Lower lobe of right lung (tissue), 2 donors: ENCODE measurements at places on chromosomes 2 and 18. TPM values are rescaled to one million over a fixed set of nuclear protein-coding genes. Genes with fewer than 3 reads are reported as not detected.

Gene QPCT
- 8.6 TPM for total RNA-seq

GRCh38 chr2:221518201-221518934 lies 53.7 kb downstream of the EPHA4 start:
- DNase-seq: no peak
- no peaks in the 10 kb centered on the region for H3K27me3 ChIP-seq
- H3K4me1 ChIP-seq: peaks cover 44% of the 10 kb centered on the region
- no peaks in the 10 kb centered on the region for H3K36me3 ChIP-seq
- H3K4me3 ChIP-seq: no peak overlapping the region

DNA sequence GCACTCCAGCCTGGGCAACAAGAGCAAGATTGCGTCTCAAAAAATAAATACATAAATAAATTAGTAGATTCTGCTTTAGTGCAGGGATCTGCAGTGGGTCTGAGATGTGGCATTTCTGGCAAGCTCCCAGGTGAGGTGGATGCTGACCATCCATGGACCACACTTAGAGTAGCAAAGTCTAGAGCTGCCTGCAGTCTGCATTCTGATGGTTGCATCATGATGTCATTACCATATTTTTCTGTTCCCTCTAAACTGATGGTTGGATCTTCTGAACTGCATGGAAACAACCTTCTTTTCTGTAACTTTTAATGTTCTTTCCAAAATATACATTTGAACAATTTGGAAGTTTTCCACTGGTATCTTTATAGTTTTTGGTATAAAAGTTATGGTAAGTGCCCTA lies 42.9 kb downstream of the MYL12B start:
- no peak for DNase-seq
- no peaks in the 10 kb centered on the region for H3K27me3 ChIP-seq
- H3K4me1 ChIP-seq: no peaks in the 10 kb centered on the region
- H3K27ac ChIP-seq: no peak overlapping the region

DNA sequence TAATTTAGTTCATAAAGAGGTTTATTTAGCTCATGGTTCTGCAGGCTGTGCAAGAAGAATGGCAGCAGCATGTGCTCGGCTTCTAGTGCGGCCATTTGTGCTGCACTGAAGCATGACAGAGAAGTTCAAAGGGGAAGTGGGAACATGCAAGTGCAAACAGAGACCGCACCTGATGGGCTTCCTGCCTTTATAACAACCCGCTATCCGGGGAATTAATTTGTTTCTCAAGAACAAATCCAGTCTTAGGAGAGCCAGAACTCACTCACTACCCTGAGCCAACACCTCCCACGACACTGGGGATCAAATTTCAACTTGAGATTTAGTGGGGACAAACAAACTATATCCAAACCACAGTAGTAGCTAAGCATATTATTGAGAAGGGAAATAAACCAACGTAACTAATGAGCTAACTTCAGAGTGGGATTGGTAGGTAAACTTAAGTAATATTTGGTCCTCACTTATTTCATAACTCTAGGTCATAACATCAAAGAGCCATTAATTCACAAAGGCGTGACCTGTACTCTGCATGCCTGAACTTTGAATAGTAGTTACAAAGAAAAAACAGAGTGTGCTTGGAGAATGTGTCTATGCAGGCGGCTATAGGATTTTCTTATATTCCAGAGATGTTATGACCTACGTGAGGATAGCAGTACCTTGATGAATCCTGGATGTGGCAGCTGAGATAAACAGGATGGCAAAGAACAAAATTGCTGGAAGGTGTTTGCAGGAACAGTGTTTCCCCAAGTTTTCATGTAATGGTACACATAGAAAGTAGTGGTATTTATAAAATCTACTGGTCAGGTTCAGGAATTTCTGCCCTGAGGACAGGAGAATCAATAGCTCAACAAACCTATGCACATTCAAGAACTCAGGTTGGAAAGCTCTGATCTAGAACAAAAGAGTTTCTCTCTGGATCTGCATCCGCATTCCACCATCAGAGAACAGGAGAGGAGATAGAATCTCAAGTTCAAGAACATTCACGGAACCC lies 845.9 kb upstream of the ID2 start:
- H3K27ac ChIP-seq: no peak overlapping the region
- no peak overlapping the region for H3K4me3 ChIP-seq
- H3K27me3 ChIP-seq: no peaks in the 10 kb centered on the region
- DNase-seq: no peak
- no peaks in the 10 kb centered on the region for H3K36me3 ChIP-seq
- no peaks in the 10 kb centered on the region for H3K4me1 ChIP-seq

DNA sequence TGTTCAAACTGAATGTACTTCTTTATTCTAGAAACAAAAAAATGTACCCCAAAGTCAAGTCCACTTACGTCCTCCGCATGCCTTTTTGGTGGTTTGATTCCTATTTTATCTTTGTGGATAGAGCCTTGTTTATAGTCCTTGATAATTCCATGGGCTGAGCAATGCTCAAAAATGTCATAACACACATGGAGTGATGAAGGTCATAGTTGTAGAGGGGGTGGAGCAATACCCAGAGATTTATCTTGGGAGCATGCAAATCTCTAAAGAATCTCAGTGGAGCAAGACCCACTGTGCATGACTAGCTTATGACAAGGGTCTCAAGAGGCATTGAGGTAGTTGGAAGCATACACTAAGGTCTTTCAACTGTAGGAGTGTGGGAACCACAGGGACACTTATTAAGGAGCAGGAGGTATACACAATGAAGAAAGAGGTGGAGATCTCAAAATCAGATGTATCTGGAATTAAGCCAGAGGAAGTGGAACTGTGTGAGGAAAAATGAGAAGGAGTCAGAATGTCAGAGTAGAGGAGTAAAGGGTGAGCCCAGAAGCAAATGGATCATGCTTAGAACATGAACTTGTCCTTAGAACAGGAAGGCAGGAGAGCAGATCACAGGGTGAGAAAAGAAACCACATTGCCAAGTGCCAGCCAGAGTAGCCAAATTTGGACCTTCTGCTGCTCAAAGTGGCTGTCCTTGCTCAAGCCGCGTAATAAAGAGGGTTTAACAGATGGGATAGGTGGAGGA lies 68.1 kb upstream of the STK39 start:
- no peak for DNase-seq
- no peak overlapping the region for H3K27ac ChIP-seq
- no peak overlapping the region for H3K4me3 ChIP-seq
- H3K36me3 ChIP-seq: no peaks in the 10 kb centered on the region

- peak within 1 kb of the TSS; percentile 42 for H3K27ac ChIP-seq
- no peaks in the 10 kb centered on the region for H3K36me3 ChIP-seq
- DNase-seq: no peak
- no peaks in the 10 kb centered on the region for H3K4me1 ChIP-seq
- H3K27me3 ChIP-seq: no peaks in the 10 kb centered on the region
Measured at GRCh38 chr2:188974164-188974563, at the start of gene COL3A1. COL3A1 (plus strand) TSS chr2:188974373; CDS start chr2:188974490, 117 bp downstream.

DNA sequence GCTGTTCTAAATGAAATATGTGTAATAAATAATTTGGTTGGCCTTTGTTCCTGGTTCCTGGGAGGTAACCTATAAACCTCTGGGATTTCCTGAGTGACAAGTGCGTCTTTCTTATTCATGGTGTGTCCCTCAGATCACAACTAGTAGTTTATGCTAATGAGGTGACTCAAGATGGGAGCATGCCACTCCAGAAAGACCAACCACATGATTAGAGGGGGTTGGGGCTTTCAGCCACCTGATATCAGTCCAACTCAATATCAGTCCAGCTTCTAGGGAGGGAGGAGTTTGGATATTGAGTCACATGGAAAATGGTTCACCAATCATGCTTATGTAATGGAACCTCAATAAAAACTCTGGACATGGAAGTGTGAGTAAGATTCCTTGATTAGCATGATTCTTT lies 96.6 kb downstream of the QPCT start:
- H3K36me3 ChIP-seq: no peaks in the 10 kb centered on the region
- no peaks in the 10 kb centered on the region for H3K27me3 ChIP-seq
- DNase-seq: no peak

- H3K27me3 ChIP-seq: peaks cover 67% of the 10 kb centered on the region
- peak overlapping the region; percentile 37 for H3K4me3 ChIP-seq
- no peak overlapping the region for H3K27ac ChIP-seq
- no peaks in the 10 kb centered on the region for H3K36me3 ChIP-seq
- peaks cover 13% of the 10 kb centered on the region for H3K4me1 ChIP-seq
Measured at GRCh38 chr18:77248873-77249568, 627 bp upstream of the GALR1 start.
